NCI-H1694 (cell line): ENCODE measurements at places on chromosomes 12 and 14.

DNA sequence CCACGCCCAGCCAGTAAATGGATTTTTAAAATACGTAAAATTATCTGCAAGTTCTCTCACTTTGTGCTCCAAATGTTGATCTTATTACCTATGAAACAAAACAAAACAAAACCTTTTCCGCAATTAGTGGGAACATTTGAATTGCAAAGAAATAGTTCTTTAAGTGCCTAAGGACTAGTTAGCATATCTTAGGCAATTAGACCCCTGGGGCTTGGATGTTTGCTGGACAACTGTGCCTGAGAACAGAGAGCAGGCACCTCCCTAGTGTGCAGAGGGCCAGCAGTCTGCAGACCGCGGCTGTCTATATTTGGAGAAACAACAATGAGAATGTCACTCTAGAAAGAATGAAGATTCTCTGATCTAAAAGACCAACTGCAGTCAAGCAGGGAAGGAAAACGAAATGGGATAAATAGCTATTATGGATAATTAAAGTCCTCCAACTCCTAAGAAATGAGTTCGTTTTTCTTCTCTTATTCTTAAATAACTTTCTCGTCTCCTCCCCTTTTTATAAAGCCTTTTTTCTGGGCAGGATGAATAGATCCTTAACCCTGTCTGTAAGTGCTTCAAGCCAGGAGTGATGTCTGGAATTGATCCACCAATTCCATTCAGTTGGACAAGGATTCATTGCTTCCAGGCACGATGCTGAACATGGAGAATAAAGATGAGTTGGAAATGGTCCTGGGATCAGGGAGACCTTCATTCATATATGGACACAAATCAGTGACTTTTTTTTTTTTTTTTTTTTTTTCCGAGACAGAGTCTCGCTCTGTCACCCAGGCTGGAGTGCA, 16.2 kb downstream of the SLC17A8 start:
- no peak for DNase-seq

DNA sequence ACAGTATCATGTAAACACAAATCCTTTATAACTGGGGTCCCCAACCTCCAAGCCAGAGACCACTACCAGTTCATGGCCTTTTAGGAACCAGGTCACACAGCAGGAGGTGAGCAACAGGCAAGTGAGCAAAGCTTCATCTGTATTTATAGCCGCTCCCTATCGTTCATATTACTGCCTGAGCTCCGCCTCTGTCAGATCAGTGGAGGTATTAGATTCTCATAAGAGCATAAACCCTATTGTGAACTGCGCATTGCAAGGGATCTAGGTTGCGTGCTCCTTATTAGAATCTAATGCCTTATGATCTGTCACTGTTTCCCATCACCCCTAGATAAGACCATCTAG, 49.9 kb downstream of the LRP6 start:
- no peak for DNase-seq

- DNase-seq = no peak
These were observed 60.1 kb downstream of the BCAT1 start for GRCh38 chr12:24888813-24889212.

- no peak for DNase-seq
These were observed 39.8 kb downstream of the BAZ2A start for GRCh38 chr12:56590237-56590830.

DNA sequence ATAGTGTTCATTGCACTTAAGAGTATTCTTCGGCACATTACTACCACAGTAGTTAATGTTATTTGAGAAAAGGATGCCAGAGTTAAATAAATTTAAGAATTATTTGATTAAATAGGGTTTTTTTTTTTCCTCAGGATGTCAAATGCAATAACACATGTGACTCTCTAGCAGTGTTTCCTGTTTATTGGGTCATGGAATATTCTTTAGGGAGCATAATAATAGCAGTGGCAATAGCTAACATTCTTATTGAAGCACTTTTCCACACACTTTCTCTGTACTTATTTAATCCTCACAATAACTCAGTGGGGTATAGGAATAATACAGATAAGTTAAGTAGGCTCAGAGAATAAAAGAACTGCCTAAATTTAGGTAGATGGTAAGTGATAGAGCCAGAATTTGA, 44.3 kb downstream of the SCYL2 start:
- no peak for DNase-seq

DNA sequence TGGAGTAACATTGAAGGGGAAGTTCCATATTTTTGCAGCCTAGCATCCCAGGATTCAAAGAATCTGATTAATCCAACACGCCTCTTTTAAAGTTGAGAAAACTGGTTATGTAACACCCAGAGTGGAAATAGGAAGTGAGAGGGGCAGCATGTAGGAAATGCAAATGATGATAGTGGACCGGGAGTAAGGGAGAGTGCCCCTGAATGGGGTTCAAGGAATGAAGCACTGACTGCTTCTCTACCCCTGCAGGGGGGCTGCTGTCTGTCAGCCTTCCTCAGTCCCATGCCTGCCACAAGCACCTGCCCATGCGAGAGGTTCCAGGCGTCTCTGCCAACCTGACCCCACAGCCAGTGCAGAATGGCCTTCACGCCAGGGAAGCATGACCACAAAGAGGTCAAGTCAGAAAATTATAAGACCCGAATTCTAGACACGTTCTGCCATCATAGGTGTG, 126.5 kb upstream of the CCND2 start:
- no peak for DNase-seq

DNA sequence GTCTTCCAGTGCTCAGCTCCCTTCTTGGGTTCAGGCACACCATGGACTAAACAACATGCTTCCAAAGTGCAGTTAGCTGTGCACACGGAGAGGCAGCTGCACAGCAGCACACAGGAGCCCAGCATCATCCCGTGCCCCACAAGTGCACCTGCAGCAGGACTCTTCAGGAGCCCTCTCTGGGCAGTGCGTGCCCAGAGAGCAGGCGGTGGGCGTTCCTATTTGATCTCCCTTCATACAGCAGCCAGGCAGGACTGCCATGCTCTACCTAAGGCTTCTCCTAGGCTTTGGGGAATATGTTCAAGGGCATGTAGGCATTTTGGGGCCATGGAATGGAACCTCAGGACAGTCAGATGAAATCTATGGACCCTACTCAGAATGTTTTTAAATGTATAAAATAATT, 35.5 kb downstream of the ANO2 start:
- DNase-seq = no peak
